ENCODE measurements at places on chromosomes 1 and 21.

DNA sequence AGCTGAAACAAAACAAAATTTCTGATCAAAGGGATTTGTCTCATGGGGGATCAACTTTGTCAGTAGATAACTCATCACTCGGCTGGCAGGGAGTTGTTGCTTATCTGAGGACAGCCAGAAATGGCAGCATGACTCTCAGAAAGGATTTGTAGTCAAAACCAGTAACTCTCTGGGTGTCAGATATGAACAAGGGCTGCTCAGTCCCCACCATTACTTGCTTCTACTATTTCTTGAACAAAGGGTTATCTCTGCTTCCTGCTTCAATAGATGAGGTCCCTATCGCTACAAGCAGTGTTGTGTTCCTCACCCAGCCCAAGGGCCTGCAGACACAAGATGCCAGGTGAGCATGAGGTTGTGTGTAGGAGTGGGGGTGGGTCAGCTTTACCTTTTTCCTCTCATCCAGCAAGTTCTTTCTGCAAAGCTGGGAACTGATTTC lies 116.2 kb downstream of the PTBP2 start:
- no peak overlapping the region for H3K4me3 ChIP-seq
- H3K36me3 ChIP-seq = no peaks in the 10 kb centered on the region
- no peaks in the 10 kb centered on the region for H3K27me3 ChIP-seq
- H3K4me1 ChIP-seq = no peaks in the 10 kb centered on the region

GRCh38 chr1:86775395-86775794 lies 71.0 kb downstream of the SH3GLB1 start:
- H3K4me3 ChIP-seq = no peak overlapping the region
- no peaks in the 10 kb centered on the region for H3K36me3 ChIP-seq
- peak overlapping the region; percentile 83 for H3K27ac ChIP-seq
- no peak for DNase-seq
- H3K4me1 ChIP-seq = peaks cover 19% of the 10 kb centered on the region
- H3K27me3 ChIP-seq = no peaks in the 10 kb centered on the region

GRCh38 chr1:33074193-33074945 lies 6.6 kb upstream of the AZIN2 start:
- H3K4me3 ChIP-seq = no peak overlapping the region
- H3K36me3 ChIP-seq = no peaks in the 10 kb centered on the region
- no peaks in the 10 kb centered on the region for H3K4me1 ChIP-seq
- no peak for DNase-seq
- H3K27ac ChIP-seq = no peak overlapping the region
- H3K27me3 ChIP-seq = no peaks in the 10 kb centered on the region

DNA sequence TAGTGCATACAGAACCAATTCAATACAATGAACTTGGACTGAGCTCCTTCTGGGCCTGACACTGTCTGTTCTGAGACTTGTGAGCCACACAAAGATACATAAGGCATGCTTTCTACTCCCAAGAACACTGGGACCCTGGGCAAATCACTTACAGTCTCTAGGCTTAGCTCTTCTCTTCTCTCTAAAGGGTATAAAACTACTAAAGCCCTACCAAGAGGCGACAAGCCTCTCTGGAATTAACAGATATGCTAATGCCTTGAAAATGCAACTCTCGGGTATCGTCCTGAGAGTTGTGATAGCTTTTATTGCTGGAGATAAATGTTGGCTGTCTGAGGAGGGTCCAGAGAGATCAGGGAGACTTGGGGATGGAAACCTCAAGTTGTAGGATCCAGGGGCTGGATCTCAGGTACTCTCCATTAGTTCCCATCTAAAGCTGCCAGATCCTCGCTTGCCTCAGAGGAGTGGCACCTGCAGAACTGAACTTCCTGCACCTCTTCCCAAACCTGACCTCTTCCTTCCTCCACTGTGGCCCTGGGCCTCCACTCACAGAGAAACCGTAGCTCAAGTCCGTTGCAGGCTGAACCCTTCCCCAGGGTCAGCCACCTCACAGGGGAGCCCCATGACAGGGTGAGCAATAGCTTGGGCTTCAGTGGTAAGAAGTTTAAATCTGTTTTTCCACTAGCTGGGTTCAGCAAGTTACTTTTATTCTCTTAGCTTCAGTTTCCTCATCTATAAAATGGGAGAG lies 11.5 kb upstream of the CFAP45 start:
- H3K36me3 ChIP-seq = peaks cover 4% of the 10 kb centered on the region
- no peak overlapping the region for H3K4me3 ChIP-seq
- H3K27ac ChIP-seq = peak overlapping the region; percentile 83
- no peaks in the 10 kb centered on the region for H3K27me3 ChIP-seq

GRCh38 chr1:74505928-74506710 lies 6.3 kb downstream of the LRRC53 start:
- H3K36me3 ChIP-seq = no peaks in the 10 kb centered on the region
- H3K27me3 ChIP-seq = no peaks in the 10 kb centered on the region
- no peak overlapping the region for H3K4me3 ChIP-seq
- peaks cover 4% of the 10 kb centered on the region for H3K4me1 ChIP-seq
- H3K27ac ChIP-seq = no peak overlapping the region

- H3K36me3 ChIP-seq = no peaks in the 10 kb centered on the region
- H3K4me3 ChIP-seq = no peak overlapping the region
- DNase-seq = no peak
Measured at GRCh38 chr1:229696385-229696784, 70.3 kb downstream of the URB2 start.

GRCh38 chr1:150619576-150620509 lies 9.6 kb downstream of the ENSA start:
- peak overlapping the region; percentile 0 for H3K27ac ChIP-seq
- peaks cover 20% of the 10 kb centered on the region for H3K4me1 ChIP-seq
- H3K4me3 ChIP-seq = no peak overlapping the region
- DNase-seq = no peak
- H3K27me3 ChIP-seq = no peaks in the 10 kb centered on the region
- peaks cover 18% of the 10 kb centered on the region for H3K36me3 ChIP-seq

Measured in spleen (tissue), 13 donors.